T-helper 9 cell (primary cell): ENCODE measurements at places on chromosomes 5 and 9.

DNA sequence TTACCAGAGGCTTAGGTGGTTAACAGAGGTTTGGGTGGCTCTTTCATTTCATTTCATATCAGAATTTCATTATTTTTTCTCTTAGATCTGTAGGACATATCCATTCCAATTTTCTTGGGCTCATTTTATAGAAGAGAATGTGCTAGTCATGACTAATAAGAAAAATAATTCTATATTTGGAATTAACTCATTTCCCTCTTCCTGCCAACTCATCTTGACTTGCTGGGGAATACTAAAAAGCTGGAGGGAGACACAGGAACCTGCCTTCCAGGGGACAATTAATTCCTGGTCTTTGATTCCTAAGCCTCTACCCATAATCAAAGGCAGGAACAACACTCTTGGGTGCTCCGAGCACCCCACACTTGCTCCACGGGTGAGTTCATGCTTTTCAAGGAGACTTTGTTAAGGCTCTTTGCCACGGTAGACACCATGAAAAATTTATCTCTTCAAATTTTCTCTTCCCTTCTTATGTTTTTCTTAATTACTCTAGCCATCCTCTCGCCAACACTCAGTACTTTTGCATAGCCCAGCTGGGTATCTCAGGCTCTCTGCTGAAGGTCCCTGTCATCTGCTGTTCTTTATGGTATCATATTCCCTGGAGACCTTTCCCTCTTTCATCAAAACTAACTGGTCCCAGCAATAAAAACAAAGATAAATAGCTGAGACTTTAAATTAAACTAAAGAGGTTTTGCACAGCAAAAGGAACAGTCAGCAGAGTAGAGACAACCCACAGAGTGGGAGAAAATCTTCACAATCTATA is 273.9 kb downstream of the NPR3 start:
- no peak for DNase-seq

- DNase-seq: no peak
Measured at GRCh38 chr9:136974817-136975535, 2.3 kb upstream of the PTGDS start.

- DNase-seq: no peak
Measured at GRCh38 chr5:54889826-54890225, 95.6 kb downstream of the ESM1 start.

DNA sequence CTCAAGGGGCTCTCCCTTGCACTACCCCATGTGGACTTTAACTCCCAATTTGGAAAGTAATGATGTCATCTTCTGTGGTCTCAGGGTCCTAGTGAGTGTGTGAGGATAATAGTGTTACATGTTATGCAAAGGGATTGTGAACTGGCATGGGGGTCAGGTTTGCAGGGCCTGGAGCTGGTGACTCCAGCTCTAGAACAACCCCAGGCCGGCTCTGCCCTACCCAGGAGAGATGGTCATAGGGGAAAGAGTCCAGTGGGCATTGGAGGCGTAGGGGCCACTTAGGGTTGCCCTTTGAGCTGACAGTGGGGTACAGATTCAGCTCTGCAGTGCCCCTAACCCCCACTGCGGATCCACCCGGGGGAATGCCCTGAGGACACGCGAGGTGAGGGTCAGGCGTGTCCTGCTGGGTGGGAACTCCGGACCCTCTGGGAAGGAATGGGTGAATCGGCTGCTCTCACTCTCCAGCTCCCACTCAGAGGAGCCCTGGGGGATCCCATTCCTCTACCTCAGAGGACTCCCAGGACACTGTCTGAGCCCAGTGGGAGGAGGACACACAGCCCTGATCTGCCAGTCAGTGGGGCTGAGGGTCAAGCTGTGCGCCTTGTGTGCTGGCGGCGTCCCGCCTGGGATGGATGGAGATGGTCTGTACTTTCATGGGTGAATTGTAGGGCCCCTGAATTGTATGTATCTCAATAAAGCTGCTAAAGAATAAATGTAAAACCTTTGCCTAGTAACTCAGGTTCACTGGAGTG is 2.5 kb upstream of the NKD2 start:
- DNase-seq: no peak

- no peak for DNase-seq
Measured at GRCh38 chr9:27427272-27427643, 96.8 kb upstream of the IFNK start.

GRCh38 chr5:149593370-149593769 is 12.1 kb downstream of the ARHGEF37 start:
- no peak for DNase-seq

DNA sequence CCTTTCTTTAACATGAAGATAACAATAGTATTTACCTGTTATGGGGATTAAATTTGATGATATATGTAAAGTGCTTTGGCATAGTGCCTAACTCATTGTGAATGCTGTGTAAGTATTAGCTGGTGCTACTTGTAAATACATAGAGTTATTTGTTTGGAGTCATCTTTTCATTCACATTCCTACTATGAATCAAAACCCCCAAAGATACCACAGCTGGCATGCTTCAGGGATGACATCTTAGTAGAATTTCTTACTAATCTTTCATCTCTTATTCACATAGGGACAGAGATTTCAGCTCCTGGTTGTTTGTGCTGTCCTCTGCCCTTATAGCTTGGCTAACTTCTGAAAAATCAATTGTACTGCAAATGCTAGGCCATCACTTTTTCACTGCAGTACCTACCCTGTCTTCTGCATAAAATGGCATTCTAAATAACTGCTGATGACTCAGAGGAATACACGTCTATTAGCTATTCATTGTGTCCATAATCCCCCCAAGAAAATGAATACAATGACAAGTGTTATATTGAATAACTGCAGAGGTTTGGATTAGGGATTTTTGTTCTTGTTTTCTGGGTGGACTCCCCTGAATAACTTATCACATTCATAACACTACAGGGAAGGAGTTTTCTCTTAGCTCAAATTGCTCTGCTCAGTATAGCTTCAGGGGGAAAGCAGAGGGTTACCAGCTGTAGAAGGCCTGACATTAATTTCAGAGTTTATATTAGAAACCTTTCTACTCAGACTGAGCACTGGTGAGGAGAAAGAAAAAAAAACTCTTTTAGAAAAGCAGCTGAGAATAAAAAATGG is 192.2 kb upstream of the C9orf72 start:
- DNase-seq: no peak

GRCh38 chr9:76191493-76191892 is 202.7 kb downstream of the RFK start:
- DNase-seq: no peak

DNA sequence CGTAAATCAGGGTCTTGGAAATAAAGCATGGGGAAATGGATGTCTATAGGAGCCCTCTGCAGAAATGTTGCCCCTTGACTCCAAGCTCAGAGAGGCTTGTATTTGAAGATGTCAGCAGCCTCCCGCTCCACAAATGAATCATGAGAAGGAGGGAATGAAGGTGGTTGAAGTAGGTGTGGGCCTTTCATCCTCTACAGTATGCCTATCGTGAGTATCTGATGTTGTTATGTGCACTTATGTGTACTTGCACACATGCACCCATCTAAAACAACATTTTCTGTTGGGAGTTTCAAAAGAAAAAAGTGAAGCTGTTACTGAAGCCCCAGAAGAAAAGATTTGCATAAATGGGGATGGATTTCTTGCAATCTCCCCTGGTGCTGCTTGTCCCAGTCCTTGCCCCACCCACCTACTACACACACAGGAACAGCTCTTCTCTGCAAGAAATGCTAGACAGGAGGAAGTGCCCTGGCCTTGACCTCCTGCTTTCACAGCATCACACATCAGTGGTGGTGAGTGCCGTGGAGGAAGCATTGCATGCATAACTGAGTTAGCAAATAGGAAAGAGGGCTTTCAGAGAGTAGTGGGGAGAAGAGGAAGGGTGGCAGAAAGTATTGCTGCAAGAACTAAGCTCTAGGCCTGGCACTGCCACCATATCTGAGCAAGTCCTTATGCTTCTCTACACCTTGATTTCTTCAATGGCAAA is 156.1 kb downstream of the SNX18 start:
- DNase-seq: peak; percentile 4
